ENCODE measurements at places on chromosomes 5 and 9. TPM values are rescaled to one million over a fixed set of nuclear protein-coding genes. Genes with fewer than 3 reads are reported as not detected.

The PCDHA13 gene
- polyA plus RNA-seq: not detected

The NKD2 gene
- polyA plus RNA-seq: 0.83 TPM

The CER1 gene
- polyA plus RNA-seq: not detected

The PCDHGB6 gene
- polyA plus RNA-seq: 0.41 TPM

The C9orf153 gene
- polyA plus RNA-seq: 0.43 TPM

The TAF1L gene
- polyA plus RNA-seq: not detected

The LCNL1 gene
- not detected for polyA plus RNA-seq

The CARD6 gene
- polyA plus RNA-seq: 0.52 TPM

The ELP1 gene
- polyA plus RNA-seq: 25.1 TPM

The IL17B gene
- not detected for polyA plus RNA-seq

The POLR3G gene
- 32.0 TPM for polyA plus RNA-seq

The MYMK gene
- polyA plus RNA-seq: not detected

The DTWD2 gene
- 5.1 TPM for polyA plus RNA-seq

The COL27A1 gene
- not detected for polyA plus RNA-seq

The STK10 gene
- polyA plus RNA-seq: 55.3 TPM

The LHX2 gene
- polyA plus RNA-seq: 2.6 TPM

The PDE6A gene
- polyA plus RNA-seq: 0.05 TPM

The N4BP3 gene
- 4.6 TPM for polyA plus RNA-seq

The NME5 gene
- polyA plus RNA-seq: not detected

The EIF4E1B gene
- not detected for polyA plus RNA-seq

The PCDHB2 gene
- 0.08 TPM for polyA plus RNA-seq

The OR1Q1 gene
- polyA plus RNA-seq: not detected

The MAMDC2 gene
- polyA plus RNA-seq: not detected

The FOXD4 gene
- polyA plus RNA-seq: not detected

Measured in GM12878 (cell line).